ENCODE measurements at places on chromosomes 3 and 15. TPM values are rescaled to one million over a fixed set of nuclear protein-coding genes. Genes with fewer than 3 reads are reported as not detected.

Gene CHST2
- 11.3 TPM for total RNA-seq

Gene ATP8B4
- 52.9 TPM for total RNA-seq

Gene NME9
- not detected for total RNA-seq

Gene CDHR4
- total RNA-seq, result not detected

Gene ITIH1
- total RNA-seq, result not detected

Gene ARGFX
- total RNA-seq, result not detected

Gene HEG1
- 45.1 TPM for total RNA-seq

Data from activated T-helper 1 cell treated with anti-CD3 and anti-CD28 coated beads, Interleukin-12 subunit alpha, Interleukin-12 subunit beta, Interleukin-2, Interleukin-4 antibody, amounts not matched to agents 30 ng/mL and 10 ng/mL and 1 ng/mL, durations not matched to agents 14 hours and 24 hours and 36 hours (primary cell).